Esophagus squamous epithelium (tissue), 5 donors: ENCODE measurements at places on chromosomes 2 and 18.

- DNase-seq = no peak
These were observed 155.4 kb downstream of the NRP2 start for GRCh38 chr2:205837663-205838062.

GRCh38 chr2:85731606-85732005 is 22.2 kb upstream of the ATOH8 start:
- no peak for DNase-seq

DNA sequence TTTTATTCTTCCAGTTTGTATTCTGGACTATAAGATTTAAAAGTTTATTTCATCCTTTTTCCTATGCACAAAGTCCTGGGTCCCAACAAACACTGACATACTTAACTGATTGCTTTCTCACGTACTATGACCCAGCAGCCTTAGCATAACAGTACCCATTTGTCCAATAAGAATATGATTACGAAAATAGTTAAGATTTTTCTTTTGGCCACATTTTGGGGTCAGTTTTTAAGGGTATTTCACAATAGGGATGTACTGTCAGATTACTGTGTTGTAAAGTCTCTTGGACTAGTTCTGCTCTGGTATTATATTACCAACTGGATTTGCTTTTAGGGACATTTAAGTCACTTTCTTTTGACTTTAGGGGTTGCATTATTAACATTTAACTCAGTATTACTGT is 46.1 kb downstream of the TTC39C start:
- no peak for DNase-seq

DNA sequence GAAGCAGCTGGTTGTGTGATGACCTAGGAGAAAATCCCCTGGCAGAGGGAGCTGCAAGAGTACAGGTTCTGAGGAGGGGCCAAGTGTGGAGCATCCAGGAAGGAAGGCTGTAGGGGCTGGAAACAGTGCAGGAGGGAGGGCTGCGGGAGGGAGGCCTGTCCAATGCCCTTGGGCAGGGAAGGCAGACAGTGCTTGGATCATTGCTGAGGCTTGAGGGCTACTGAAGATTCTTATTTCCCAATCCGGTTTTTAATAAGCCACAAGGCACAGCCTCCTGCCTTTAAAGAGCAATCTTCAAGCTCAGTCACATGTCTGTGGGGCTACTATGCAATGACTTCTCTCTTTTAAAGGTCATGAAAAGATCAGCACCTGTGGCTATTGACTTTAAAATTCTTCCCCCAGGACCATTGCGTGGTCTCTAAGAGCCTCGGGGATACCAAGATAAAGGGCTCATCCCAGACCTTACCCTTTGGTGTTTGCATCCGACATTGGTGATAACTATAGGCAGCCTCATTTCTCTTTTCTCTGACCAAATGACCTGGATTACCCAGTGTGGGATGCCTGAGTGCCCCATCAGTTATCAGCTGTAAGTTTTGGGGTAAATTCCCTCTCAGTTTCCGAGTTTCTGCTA is 149.6 kb downstream of the DOCK10 start:
- no peak for DNase-seq

DNA sequence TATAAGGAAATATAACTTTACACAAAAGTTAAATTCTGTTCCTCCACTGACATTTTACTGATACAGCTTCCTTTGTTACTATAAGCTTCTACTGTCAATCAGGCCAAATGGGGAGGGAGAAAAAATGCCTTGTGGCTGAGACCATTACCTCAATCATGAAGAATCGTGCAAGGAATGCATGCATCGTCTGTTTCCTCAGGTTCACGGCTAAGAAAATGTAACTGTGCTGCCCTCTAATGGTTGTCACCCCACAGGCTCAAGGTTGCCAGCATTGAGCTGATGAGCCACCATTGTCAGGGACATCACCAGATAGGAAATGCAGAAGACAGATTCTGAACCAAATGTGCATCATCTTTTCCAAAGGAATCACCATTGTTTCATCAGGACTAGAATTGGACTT is 426.9 kb downstream of the CDH2 start:
- DNase-seq = no peak

DNA sequence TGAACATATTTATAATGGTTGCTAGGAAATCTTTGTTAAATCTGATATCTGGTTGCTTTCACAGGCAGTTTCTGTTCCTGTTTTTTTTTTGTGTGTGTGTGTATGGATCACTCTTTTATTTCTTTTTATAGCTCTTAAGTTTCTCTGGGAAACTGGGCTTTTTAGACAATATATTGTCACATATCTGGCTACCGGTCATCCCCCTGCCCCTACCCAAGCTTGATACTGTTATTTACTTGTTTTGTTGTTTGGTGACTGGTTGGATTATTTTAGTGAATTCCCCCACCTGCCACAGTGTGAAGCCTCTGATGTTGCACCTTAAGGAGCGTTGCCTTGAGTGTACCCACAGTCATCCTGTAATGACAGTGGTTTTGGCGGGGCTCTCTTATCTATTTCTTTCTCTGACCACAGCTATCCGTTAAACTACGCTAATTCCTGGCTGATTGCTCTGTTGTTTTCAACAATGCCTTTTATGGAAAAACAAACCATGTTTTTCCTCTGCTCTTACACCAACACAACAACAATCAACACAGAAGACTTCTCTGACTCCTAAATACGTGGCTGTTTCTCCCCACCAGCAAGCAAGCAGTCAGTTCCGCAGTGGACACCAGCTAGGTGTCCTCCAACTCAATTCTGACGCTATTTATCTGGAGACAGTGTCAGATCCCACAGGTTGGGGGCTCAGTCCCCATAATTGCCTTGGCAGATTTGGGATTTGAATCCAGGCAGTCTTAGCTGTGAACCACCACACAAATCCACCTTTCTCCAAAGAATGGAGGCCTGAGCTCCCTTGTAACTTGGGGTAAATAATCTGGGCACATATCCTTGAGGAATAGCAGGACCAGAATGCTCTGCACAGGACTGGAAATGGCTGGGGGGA is 10.9 kb downstream of the GNLY start:
- no peak for DNase-seq

- no peak for DNase-seq
These were observed at the start of gene PLCD4 for GRCh38 chr2:218607436-218608115. Gene PLCD4, plus strand, starts transcription at chr2:218607899. Its CDS starts 7,841 bp downstream, at chr2:218615740.

GRCh38 chr2:83665894-83666293 is 793.2 kb downstream of the SUCLG1 start:
- no peak for DNase-seq

DNA sequence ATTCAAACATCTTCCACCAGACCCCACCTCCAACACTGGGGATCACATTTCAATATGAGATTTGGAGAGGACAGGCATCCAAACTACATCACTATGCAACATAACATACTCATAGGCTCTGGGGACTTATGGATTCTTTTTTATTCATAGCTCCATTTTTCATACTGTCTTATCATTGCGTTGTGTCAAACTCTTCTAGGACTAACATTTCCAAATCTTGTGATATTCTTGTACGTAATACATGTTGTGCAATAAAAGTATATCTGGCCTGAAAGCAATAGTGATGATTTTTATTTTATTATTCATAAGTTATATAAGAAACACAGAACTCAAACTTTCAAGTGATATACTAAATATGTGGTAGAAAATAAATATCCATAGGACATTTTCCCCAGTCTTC is 60.6 kb upstream of the ACTR3 start:
- DNase-seq = no peak

DNA sequence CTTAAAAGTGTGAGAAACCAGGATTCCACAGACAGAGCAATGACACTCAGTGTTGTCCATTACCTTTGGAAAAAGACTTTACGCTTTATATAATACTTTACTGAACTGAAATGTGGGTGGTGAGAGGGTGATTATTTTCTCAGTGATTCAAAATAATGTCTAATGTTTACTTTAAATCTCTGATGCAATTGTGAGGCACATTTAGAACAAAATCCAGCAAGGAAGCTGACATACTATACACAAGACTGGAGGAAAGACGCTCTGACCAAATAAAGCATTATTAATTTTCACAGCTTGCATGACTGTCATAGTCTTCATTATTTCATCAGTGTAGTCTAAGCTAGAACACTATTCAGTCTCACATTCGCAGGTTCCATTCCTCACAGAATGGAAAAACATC is 34.1 kb upstream of the STAT1 start:
- no peak for DNase-seq
